ENCODE measurements at places on chromosomes 5 and 9.

DNA sequence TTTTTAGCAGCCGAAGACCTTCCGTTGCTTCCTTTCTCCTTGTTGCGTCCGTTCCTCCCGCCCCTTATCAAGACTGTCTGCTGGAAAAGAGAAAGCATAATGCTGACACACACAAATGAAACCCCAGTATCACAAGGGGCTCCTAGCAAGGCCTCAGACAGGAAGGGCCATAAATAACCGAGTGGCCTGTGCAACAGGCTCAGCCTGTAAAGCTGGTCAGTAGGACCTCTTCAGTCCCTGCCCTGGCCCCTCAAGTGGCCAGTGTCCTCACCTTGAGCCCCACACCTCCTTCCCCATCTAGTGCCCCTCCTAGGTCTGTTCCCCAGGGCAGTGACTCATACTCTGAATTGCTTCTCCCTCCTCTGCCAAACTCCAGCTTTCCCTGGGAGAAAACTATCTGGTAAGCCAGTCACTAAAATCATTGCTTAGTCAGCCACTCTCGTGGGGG is 174.6 kb upstream of the IL12B start:
- DNase-seq, result no peak

- no peak for DNase-seq
Observed at GRCh38 chr5:128228521-128228920, 145.0 kb downstream of the SLC12A2 start.

- DNase-seq, result no peak
Observed at GRCh38 chr5:123450114-123450513, 26.9 kb upstream of the CEP120 start.

DNA sequence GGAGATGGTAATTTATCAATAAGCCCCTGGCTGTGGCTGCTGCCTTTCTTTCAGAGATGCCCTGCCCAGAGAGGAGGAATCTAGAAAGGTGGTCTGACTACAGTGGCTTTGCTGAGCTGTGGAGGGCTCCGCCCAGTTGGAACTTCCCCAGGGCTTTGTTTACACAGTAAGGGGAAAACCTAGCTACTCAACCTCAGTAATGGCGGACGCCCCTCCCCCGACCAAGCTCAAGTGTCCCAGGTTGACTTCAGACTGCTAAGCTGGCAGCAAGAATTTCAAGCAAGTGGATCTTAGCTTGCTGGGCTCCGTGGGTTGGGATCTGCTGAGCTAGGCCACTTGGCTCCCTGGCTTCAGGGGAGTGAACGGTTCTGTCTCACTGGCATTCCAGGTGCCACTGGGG is 865.4 kb upstream of the ACO1 start:
- peak; percentile 4 for DNase-seq

- no peak for DNase-seq
Observed at GRCh38 chr5:95876782-95877181, 54.3 kb upstream of the GLRX start.
